ENCODE measurements at places on chromosomes 6 and 20.

- DNase-seq = no peak
Measured at GRCh38 chr20:16158976-16159286, 414.3 kb downstream of the KIF16B start.

GRCh38 chr20:2693286-2694007 lies 867 bp downstream of the EBF4 start:
- no peak for DNase-seq

DNA sequence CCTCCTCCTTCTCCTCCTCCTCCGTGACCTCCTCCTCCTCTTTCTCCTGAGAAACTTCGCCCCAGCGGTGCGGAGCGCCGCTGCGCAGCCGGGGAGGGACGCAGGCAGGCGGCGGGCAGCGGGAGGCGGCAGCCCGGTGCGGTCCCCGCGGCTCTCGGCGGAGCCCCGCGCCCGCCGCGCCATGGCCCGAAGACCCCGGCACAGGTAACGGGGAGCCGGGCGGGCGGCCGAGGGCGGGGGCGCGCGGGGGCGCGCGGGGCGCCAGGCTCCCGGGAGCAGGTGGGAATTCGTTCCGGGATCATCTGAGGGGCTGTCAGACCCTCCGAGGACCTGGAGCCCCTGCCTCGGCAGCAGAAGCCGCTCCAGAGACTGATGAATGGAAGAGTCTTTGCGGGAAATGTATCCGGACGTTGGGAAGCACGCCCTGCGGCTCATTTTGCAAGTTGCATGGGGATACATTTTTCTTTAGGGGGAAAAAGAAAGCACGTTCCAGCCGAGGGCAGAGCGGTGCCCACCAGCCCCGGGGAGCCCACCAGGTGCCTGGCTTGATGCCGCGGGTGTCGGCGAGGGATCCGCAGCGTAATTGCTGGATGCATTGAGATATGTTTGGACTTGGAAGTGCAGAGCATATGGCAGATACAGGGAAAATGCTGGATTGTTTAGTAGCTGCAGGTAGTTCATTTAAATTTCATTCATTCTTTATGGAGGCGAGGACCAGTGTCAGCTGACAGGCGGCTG lies 394 bp downstream of the MYB start:
- DNase-seq = peak; percentile 100

GRCh38 chr6:12096342-12096741 lies 84.2 kb downstream of the HIVEP1 start:
- DNase-seq = no peak

- DNase-seq = no peak
Measured at GRCh38 chr6:135008072-135008940, 46.3 kb downstream of the HBS1L start.

- peak; percentile 30 for DNase-seq
Measured at GRCh38 chr6:83884523-83884922, 25.0 kb downstream of the CYB5R4 start.
